Umbilical cord (tissue), 2 donors: ENCODE measurements at places on chromosomes 1 and 21. TPM values are rescaled to one million over a fixed set of nuclear protein-coding genes. Genes with fewer than 3 reads are reported as not detected.
A peak's percentile ranks its signal among the peaks of the same experiment; 100 is the strongest.

The IL12RB2 gene
- 9.4 TPM for total RNA-seq

- DNase-seq = no peak
These were observed 71.6 kb upstream of the CASZ1 start for GRCh38 chr1:10867914-10868598.

The SLC9C2 gene
- total RNA-seq = 1.7 TPM

- no peak for DNase-seq
These were observed 114.5 kb downstream of the LRRC40 start for GRCh38 chr1:70090875-70091274.

DNA sequence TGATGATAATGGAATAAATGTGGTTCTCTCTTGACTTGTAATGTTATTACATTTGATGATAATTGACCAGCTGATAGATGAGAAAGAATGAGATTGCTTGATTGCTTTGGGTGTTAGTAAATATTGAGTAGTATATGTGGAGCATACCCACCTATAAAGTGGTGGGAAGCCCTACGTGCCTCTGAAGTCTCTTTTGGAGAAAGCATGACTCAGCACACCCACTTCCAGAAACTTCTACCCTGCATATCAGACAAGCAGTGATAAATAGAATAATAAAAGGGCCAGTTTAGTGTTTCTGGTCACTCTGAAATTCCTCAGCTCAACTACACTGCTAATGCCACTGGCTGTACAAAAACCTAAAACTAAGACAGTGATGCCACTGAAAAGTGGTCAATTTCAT, 288.8 kb downstream of the ZNF648 start:
- no peak for DNase-seq

DNA sequence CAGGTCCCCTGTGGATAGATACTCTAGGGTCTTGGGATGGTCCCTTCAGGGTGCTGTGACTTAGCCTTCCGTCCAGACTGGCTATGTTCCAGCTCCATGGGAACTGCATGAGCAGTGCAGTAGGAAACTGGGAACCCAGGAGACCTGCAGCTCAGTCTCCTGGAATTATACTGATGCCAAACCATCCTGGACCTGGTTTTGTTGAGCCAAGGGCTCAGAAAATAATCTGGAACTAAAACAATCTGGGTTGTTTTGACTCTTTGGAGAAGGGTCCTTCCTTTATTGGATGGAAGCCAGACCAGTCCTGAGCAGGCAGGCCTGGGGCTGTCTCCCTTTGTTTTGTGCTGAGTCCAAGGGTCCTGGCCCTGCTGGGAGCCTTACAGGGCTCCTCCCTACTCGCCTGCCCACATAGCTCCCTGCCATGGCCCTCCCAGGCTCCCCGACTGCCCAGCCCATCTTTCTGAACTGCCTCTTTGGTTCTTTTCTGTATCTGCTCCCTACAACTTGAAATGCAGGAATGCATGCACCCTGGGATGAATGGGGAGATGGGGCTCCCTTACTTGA, 1.2 kb downstream of the IPO13 start:
- no peak for DNase-seq

DNA sequence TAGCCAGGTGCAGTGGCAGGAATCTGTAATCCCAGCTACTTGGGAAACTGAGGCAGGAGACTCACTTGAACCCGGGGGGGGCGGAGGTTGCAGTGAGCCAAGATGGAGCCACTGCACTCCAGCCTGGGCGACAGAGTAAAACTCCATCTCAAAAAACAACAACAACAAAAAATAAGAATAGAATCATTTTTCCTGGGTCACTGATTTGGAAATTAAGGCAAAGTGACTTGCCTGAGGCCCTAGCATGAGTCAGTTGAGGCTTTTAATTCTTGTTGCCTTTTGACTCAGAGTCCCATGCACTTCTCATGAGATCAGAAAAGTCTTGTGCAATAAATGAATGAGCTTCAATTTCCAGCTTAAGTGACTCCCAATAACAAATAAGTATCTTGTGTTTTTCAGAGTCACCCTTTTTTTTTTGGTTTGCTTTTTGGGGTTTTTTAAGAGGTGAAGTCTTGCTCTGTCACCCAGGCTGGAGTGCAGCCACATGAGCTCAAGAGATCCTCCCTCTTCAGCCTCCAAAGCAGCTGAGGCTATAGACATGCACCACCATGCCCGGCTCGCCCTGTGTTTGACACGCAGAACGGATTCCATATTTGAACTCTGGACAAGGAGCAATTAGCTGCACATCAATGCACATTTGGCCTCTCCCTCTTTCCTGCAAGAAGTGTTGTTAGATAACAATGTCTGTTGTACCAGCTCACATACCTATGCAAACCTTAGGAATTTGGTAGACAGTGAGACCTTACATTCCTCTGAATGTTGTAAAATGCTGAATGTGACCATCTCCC, 3.4 kb upstream of the PLEKHM2 start:
- DNase-seq = no peak

DNA sequence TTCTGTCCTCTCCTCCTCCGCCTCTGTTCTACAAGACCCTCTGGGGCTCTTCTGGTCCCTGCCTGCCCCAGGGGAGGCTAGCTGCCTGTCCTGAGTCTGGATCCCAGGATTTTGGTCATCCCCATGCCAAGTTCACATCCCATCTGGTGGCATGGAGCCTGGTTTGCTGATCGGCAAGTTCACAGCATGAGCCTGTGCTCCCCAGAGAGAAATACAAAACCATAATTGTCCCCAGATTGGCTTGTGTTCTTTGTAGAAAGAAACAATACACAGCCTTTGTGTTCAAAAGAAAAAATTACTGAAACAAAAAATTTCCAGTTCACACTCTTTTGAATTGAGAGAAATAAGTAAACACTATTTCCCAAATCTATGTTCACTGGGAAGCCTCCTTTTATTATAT, 149.4 kb upstream of the ZC3H12A start:
- no peak for DNase-seq

The AGT gene
- not detected for total RNA-seq

The CTTNBP2NL gene
- 27.4 TPM for total RNA-seq

DNA sequence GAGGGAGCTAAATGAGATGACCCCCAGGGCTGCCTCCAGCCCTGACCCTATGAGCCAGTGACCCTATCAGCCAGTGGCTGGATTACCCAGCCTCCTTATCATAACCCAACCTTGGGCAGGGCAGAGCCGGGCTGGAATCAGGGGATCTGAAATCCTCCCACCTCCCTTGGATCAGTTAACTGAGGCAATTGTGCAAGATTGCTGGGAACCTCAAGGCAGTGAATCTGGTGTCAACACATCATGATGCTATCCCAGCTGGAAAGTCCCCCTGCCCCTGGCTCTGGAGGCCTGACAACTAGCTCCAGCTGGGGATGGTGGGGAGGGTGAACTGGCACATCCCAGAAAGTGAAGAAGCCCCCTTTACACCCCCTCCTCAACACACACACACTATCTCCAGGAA, 6.4 kb upstream of the TSPAN1 start:
- DNase-seq = no peak

DNA sequence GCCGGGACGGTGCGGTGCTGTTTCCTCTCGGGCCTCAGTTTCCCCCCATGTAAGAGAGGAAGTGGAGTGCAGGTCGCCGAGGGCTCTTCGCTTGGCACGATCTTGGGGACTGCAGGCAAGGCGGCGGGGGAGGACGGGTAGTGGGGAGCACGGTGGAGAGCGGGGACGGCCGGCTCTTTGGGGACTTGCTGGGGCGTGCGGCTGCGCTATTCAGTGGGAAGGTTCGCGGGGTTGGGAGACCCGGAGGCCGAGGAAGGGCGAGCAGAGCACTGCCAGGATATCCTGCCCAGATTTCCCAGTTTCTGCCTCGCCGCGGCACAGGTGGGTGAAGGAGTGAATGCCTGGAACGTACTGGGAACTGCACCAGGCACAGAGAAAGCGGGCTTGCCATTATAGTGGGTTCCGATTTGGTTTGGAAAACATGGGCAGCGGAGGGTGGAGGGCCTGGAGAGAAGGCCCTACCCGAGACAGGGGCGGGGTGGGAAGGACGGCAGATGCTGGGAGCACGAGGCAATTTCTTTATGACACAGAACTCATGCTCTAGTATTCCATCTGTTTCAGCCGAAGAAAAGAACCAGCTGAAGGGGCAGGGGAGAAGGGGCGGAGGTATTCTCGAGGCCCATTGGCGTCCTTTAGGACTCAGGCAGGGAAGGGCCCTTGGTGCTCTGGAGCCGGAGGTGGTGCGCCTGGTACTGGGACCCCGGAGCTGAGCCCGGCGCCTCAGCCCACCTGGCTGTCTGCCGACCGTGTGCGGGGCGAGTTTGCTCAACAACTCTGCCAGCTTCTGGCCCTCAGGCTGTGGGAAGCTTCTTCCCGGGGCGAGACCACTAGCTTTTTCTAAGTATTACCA, 960 bp downstream of the PCSK9 start:
- DNase-seq = peak; percentile 23

The CBR1 gene
- 86.4 TPM for total RNA-seq

DNA sequence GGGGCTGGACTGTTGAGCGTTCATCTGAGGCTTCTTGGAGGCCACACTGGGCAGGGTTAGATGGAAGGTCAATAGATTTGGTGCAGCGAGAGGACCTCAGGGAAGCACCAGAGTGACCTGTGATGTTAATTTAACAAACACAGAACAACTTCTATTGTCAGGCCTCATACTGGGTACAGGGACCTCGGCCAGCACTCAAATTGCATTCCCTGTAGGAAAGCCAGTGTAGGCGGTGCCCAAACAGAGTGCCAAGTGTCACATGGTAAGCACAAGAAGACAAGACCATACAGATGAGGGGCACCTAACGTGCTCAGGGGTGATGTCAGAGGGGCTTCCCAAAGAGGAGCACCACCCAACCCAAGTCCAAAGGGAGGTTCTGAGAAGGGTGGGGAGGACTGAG, 1.3 kb downstream of the TMEM269 start:
- DNase-seq = no peak

The KIAA0319L gene
- total RNA-seq = 76.1 TPM

GRCh38 chr1:208235356-208235981, 8.7 kb downstream of the PLXNA2 start:
- DNase-seq = no peak

DNA sequence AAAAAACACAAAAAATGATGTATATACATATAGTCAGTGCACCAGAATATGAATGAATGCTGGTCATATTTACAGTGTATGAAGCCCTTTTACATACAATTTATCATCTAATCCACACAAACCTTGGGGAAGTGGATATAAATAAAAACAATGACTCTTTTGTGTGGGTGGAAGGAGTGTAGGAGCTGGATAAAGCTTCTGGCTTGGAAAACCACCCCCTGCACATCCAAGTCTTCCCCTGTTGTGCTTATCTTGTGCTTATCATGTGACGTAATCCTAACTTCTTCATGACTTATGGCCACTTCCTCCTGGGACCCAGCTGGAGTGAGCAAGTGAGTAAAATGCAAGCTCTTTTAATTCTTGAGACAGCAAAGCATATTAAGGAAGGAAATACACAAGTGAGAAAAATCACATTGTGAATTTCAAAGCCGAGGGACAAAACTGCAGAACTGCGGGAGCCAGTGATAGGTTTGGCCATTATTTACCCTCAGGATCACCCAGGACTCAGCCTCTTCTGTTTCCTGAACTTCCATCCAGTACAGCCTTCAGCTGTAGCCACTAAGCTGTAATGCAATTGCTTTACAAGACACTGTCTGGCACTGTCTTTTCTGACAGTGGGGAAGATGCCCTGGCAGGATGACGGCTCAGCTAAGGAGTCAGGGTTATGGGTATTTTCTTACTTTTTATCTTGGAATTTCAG, 104.0 kb upstream of the PPM1J start:
- peak; percentile 78 for DNase-seq

DNA sequence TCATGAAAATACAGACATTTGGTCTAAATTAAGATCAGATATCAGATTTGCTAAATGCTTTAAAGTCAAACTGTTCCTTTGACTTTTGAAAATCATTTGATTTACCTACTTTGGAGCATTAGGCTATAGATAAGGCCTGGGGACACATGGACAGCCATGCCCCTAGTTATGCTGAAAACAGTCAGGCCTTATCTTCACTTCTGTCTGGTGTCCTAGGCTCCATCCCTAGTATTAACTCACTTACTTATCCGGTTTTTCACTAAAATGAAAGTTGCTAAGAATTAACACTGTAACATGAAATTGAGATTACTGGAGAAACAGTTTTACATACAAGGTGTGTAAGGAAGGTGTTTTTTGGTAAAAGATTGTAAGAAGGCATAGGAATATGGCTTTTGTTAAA, 4.5 kb upstream of the CATSPERE start:
- DNase-seq = no peak

DNA sequence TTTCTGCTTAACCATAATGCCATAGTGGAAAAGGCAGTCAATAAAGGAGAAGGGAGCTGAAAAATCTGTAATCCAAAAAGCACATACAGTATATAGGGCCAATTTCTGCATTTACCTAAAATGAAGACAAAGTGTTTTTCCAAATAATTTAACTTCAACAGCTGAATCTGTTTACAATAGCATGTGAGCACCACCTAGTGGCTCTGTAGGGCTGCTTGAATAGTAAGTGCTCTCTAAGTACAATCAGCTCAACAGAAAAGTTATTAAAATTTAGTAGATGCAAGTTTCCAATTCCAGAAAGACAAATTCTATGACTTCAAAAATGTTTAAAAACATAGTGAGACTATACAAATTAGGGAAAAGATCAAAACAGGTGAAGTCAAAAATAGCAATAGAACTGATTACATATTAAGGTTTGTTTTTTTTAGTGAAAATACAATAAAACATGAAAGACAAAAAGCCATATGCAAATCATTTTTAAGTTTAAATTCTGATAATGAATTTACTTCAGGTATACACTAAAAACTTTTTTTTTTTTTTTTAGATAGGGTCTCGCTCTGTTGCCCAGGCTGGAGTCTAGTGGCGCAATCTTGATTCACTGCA, 220.0 kb downstream of the SETD4 start:
- peak; percentile 82 for DNase-seq

The GALNT2 gene
- total RNA-seq = 66.0 TPM

- no peak for DNase-seq
These were observed 3.1 kb upstream of the PRKCZ start for GRCh38 chr1:2046953-2047748.

The TNFRSF14 gene
- 20.2 TPM for total RNA-seq

The FMO2 gene
- 15.4 TPM for total RNA-seq

GRCh38 chr1:9149837-9150581, 21.1 kb upstream of the GPR157 start:
- peak; percentile 72 for DNase-seq

- no peak for DNase-seq
These were observed 184.0 kb downstream of the VPS13D start for GRCh38 chr1:12413664-12414410.

GRCh38 chr21:38725196-38726157, 80.3 kb upstream of the ETS2 start:
- no peak for DNase-seq
